Sciatic nerve (tissue), 2 donors: ENCODE measurements at places on chromosomes 3 and 15. TPM values are rescaled to one million over a fixed set of nuclear protein-coding genes. Genes with fewer than 3 reads are reported as not detected.

- DNase-seq, result no peak
These were observed 243.7 kb downstream of the CHST2 start for GRCh38 chr3:143363276-143363675.

The LYZL4 gene
- not detected for total RNA-seq

The OXTR gene
- 1.3 TPM for total RNA-seq

The ROPN1B gene
- total RNA-seq, result 5.4 TPM

The PLIN1 gene
- 57.4 TPM for total RNA-seq
